NCI-H748 treated with DMSO at 0.1 percent for 48 hours (cell line): ENCODE measurements at places on chromosomes 3 and 15.

DNA sequence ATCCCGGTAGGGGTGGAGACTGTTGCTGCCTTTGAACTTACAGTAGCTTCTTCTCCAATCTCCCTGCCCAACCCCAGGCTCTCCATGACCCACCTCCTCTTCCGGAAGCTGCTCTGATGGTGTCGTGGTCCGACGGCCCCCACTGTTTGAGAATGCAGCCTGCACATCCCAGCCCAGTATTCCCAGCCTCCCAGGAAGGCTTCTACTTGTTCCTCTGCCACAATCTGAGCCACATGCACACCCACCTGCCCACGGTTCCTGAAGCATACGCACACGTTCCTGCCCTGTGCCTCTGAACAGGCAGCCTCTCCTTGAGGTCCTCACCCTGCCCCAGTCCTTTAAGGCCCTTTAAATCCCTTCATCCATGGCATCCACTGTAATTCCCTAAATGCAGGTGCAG is 57.4 kb downstream of the ABTB1 start:
- DNase-seq: no peak

GRCh38 chr3:149881879-149882278 is 68.9 kb downstream of the RNF13 start:
- DNase-seq: no peak

GRCh38 chr3:153166206-153166605 is 4.2 kb downstream of the RAP2B start:
- no peak for DNase-seq

DNA sequence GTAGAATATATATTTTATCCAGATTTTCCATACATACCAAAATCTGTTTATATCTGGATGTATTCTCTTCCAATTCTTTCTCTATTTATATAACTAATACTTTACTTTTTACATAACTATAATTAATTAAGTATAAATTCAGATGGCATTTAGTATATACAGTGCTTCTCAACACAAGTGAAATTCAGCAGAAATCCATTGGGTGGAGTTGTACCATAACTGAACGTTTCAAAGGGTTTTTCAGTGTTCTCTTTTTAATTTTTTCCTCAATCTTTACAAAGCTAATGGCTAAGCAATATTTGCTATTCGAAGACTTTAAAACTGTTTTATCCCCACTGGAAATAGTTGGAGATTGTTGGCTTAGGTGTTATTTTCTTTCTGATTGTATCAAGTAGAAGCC is 13.9 kb upstream of the ZBBX start:
- no peak for DNase-seq

DNA sequence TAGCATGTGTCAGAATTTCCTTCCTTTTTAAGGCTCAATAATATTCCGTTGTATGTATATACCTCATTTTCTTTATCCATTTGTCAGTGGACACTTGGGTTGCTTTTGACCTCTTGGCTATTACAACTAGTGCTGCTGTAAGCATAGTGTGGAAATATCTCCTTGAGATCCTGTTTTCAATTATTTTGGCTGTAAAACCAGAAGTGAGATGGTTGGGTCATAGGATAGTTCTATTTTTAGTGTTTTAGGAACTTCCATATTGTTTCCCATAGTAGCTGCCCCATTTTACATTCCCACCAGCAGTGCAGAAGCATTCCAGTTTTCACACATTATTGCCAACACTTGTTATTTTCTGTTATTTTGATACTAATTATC is 70.4 kb upstream of the C15orf39 start:
- no peak for DNase-seq
